AG08395 (cell line): ENCODE measurements at places on chromosomes 7 and 10.

DNA sequence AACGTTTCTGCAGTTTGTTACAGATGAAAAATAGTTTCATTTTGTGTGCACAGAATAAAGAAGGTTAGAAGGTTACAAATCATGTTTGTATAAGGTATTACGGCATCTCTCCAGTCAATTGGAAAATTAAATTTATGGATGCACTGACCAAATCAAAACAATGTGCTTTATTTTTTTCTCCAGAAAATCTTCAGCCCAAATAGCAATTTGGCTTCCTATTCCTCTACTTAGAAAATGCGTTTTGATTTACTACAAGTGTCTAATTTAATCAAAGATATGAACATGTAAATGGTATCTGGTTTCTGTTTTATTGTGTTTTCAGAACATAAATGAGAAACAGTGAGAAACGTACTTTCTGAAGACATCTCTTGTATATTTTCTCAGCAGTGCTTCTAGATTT, 63.4 kb downstream of the AGMO start:
- DNase-seq: no peak

- no peak for DNase-seq
Measured at GRCh38 chr10:97889461-97890265, 40.0 kb downstream of the GOLGA7B start.

DNA sequence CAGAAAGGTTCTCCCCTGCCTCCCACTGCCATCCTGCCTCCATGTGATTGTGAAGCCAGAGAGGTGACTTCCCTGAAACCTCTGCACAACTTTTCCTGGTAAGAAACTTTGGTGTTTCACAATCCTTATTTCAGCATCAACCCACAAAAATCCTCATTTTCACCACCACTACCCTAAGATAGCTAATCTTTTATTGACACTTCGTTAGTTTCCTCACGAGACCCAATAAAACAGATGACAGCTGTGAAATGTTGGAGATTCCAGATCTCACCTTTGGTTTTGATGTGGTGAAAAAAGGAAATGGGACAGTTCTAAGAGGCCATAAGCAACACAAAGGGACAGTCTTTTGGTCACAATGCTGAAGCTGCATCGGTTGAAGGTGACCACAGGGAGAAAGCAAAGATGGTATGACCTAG, 59.9 kb upstream of the TM9SF3 start:
- no peak for DNase-seq

- no peak for DNase-seq
Measured at GRCh38 chr7:138661069-138661635, 40.0 kb downstream of the SVOPL start.

DNA sequence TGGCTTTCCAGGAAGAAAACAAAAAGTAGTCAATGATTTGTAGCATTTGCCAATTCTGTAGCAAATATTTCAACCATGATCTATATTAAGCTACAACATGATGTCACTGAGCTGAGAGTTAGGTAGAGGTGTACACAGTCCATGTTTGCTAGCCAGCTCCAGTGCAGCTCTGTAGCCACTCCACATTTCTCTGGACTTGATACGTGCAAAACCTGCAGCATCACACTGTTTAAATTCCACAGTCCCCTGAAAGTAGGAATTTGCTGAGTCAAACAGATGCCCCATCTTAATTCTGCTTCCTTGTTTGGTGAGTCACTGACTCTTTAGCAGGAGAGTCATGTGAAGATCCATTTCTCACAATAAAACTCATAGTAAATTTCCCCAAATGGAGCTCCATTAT, 89.8 kb upstream of the LRRTM3 start:
- DNase-seq: peak; percentile 60

DNA sequence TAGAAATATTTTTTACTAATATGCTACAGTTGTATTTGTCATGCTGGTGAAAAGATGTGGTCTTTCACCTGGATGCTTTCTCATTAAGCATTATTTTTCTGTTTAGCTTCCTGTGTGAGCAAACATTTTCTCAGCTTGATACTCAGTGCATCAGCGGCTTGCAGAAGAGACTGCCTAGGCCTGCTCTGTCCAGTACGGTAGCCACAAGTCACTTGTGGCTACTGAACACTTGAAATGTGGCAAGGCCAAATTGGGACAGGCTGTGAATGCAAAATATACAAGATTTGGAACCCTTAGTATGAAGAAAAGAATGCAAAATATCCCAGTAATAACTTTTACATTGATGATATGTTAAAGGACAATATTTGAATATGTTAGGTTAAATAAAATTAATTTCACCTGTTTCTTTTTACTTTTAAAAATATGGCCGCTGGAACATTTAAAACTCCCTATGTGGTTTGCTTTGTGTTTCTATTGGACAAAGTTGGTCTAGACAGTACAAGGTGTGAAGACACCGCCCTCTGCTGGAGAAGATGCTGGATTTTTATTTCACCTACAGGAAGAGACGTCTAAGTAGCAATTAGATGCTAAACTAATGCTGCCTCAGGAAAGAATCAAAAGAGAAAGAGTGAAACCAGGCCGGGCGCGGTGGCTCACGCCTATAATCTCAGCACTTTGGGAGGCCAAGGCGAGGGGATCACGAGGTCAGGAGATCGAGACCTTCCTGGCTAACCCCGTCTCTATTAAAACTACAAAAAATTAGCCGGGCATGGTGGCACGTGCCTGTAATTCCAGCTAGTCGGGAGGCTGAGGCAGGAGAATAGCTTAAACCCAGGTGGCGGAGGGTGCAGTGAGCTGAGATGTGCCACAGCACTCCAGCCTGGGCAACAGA, 5.3 kb downstream of the SRGN start:
- DNase-seq: peak; percentile 82

- DNase-seq: peak; percentile 57
Measured at GRCh38 chr7:84204655-84205054, 10.1 kb upstream of the SEMA3A start.

GRCh38 chr10:29730458-29730857, 95.7 kb upstream of the SVIL start:
- DNase-seq: no peak

DNA sequence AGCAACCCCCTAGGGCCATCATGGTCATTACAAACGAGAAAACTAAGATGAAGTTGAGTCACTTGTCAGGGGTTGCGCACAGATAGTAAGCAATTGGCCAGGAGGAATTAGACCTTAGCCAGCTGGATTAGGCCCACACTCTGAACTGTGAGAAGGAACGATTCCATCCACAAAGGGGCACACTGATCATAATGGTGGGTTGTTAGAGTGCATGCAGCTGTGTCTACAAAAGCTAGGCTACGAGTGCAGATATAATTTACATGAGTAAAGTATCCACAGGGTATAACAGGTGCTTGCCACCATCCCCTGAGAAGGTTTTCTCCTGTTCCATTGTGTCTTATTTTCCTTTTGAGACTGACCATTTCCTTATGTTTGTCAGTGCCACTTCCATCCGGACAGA, 16.6 kb upstream of the FAM170B start:
- DNase-seq: no peak

GRCh38 chr10:5545778-5546710, 21.3 kb downstream of the CALML3 start:
- no peak for DNase-seq

GRCh38 chr7:17085186-17085585, 203.4 kb upstream of the AGR3 start:
- DNase-seq: no peak

- no peak for DNase-seq
Measured at GRCh38 chr10:30027057-30028005, 32.1 kb downstream of the JCAD start.

GRCh38 chr7:99014113-99014985, 129.6 kb downstream of the SMURF1 start:
- no peak for DNase-seq

GRCh38 chr7:72406820-72407403, 5.2 kb downstream of the CALN1 start:
- DNase-seq: no peak

DNA sequence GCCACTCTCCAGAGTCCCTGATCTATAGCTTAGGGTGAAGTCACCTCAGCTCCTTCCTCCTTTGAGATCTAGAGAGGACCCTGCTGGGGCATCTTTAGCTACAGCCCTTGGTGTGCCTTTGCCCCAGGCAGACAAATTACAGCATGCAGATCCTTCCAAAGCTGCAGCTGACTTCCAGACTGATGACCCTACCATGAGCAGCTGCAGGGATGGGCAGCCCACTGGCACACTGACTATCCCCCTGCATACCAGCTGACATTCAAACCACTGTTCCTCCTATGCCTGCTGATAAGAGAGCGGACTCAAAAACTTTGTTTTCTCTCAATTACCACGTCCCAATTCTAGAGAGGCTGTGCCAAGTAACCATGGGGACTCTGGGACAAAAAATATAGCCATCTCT, 70.6 kb downstream of the COL13A1 start:
- no peak for DNase-seq

GRCh38 chr7:41792120-41792519, 89.2 kb upstream of the INHBA start:
- DNase-seq: peak; percentile 77

DNA sequence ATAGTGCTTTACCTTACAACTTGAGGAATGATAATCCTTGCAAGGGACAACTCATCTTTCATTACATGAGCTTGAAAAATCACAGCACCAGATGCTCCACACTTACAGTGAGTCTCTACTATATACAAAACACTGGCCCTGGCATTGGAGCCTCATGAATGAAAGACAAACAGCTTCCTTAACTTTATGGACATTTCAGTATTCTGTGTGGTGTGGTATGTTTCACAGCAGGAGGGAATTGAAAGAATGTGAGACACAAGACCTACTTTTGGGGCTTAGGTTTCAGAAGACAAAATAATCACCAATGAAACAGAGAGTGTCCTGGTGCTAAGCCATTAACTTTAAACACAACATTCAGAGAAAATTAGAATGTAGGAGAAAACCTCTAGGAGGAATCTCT, 1249.6 kb downstream of the XPNPEP1 start:
- DNase-seq: no peak

- no peak for DNase-seq
Measured at GRCh38 chr7:151053096-151053495, 4.6 kb downstream of the CDK5 start.

DNA sequence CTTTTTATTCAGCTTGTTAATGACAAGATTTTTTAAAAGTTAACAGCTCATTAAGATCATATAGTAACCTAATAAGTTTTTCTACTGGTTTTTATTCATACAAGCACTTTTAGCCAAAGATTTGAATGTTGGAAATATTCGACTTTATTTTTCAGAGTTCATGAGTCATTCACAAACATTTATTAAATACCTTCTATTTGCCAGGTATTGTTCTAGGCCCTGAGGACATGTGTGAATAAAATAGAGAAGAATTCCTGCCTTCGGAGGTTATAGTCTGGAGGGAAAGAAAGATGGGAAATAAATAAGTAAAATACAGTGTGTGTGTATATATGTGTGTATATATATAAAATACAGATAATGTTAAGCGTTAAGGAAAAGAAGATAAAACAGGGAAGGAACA, 31.5 kb downstream of the BTAF1 start:
- no peak for DNase-seq

- peak; percentile 17 for DNase-seq
Measured at GRCh38 chr7:19815546-19815945, 42.1 kb upstream of the TMEM196 start.

DNA sequence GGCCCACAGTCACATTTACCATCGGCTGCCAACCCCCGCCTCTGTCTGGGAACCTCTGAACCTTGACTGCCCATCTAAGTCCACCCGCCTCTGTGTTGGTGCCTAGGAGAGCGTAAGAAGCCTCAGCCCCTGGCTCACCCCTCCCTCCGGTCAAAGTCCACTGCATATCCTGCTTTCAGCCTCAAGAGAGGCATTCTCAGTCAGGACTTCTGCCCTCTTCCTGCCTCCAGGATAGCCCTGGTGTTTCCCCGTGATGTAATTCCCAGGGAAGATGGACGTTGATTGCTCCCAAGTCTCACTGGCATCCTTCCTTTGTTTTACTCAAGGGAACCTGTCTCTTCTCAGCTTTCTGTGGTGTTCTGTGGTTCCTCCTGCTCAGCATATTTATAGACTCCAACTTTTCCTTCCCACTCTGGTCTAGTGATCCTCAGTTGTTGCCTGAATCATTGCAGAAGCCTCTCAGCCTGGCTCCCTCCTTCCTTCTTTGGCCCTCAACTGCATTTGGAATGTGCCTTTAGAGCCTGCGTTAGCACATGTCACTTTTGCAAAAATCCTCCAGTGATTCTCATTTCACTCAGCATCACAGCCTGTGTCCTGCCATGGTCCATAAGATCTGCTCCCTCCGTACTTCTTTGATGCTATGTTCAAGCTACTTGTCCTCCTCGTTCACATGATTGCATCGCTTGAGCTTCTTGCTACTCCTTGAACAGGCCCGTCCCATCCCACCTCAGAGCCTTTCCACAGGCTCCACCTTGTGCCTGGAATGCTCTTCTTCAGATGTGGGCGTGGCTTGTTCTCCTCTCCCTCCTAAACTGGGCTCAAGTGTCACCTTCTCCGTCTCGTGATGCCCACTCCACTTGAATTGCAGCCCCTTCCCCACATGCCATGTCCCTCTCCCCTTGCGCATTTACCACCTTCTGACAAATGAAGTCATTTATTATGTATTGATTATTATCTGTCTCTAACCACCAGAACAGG, 124.2 kb downstream of the PLPP4 start:
- no peak for DNase-seq

DNA sequence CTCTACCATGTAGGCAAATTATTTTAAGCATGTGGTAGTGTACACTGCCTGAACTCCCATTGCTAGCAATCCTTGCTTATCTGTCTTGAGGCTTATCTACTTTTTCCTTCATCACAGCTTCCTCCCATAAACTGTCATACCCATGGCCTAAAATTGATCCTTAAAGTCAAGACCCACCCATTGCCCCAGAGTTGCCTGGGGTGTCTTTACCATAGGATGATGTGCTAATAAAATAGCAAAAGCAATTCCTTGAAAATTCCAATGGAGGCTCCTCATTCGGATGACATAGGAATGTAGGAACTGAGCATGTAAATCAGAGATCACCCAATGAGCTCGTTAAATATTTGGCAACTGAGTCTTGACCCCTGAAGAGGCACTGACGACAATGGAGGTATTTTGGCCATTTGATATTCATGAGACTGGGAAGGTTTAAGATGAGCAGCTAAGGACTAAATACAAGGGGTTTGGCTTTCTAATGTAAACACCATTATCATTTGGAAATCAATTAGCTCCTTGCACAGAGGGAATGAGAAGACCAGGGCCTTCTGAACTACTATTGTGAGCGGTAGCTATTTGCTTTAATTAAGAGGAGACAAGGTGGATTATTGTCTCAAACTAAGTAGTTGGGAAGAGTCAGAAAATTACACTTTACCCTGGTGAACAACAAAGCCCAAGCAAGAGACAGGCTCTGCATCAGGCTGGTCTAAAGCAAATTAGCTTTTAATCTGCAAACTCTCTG, 234.9 kb downstream of the GATA3 start:
- no peak for DNase-seq

- no peak for DNase-seq
Measured at GRCh38 chr10:1233031-1233430, 176.8 kb downstream of the WDR37 start.

- DNase-seq: no peak
Measured at GRCh38 chr10:77889277-77889903, 37.2 kb downstream of the DLG5 start.

GRCh38 chr10:104622598-104623209, 18.4 kb upstream of the SORCS3 start:
- DNase-seq: peak; percentile 24

DNA sequence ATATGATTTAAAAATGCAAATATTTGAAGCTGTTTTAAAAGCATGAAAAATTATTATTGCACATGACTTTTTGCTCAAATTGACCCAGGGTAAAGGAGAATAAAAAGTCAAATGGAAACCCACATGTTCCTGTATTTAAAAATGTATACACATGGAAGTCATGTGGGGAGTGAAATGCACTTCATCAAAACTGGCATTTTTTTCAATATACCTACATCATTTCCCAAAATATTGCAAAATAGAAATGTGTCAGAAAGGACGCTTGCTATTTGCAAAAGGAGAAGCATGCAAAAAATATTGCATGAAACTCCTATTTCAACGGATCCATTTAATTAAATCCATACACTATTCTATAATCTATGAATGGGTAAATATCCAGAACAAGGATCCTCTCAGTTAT, 117.0 kb downstream of the POU6F2 start:
- DNase-seq: no peak
